ENCODE measurements at places on chromosomes 1 and 21.

- DNase-seq = no peak
Measured at GRCh38 chr1:230820568-230820967, 47.8 kb downstream of the C1orf198 start.

- DNase-seq = no peak
Measured at GRCh38 chr21:25326181-25326580, 281.1 kb downstream of the MRPL39 start.

GRCh38 chr1:3727042-3727824 is 25.0 kb upstream of the CCDC27 start:
- no peak for DNase-seq

- no peak for DNase-seq
Measured at GRCh38 chr21:18499761-18500376, 96.3 kb upstream of the TMPRSS15 start.

DNA sequence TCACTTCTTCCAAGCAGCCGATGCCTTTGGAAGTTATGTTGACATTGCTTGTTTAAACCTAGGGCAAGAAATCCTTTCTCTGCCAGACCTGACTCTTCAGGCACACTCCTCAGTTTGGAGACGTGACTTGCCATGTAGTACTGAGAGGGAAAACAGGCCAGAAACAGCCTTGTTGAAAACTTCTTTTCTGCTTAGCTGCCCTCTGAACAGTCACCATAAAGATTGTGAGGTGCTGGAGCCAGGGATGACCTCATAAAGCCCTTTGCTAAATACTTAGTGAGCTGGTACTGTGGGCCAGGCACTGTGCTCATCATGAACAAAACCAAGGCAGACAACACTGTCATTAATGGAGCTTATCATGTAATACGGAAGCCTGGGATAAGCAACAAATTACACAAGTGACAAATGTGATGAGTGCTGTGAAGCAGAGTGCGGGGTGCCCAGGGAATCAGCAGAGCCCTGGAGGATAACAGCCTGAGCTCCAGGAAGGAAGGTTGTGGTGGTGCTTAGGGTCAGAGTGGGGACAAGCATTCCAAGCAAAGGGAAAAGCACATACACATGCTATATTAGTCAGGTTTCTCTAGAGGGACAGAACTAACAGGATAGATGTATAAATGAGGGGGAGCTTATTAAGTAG is 42.4 kb downstream of the MTARC1 start:
- DNase-seq = no peak

DNA sequence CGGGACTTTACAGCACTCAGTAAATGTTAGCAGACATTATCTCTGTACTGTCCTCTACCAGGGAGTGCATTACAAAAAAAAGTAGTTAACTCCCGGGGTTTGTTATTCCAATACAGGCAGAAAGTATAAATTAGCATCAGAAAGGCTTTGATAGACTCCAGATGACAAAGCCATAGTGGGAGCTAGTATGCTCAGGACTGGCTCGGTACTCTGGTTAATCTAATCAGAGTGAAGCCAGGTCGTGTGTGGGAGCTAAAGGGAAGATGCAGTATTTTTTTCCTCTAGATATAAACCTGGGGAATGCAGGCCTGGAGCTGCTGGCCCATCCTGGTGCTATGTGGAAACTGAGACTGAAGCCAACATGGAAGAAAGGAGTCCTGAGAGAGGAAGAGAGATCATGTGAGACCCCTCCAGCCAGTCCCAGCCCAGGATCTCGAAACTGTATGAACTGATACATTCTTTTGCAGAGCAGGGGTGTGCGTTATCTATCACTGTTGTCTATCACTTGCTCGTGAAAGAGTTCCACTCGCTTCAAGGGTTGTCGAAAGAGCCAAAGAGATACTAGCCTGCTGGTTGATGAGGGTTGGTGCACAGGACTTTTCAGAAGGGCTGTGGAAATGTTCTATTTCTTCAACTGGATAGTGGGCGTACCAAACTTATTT is 125.8 kb downstream of the PLPP3 start:
- DNase-seq = no peak

- DNase-seq = no peak
Measured at GRCh38 chr1:185843986-185844385, 109.8 kb downstream of the HMCN1 start.

- no peak for DNase-seq
Measured at GRCh38 chr1:186974774-186975181, 146.0 kb downstream of the PLA2G4A start.

DNA sequence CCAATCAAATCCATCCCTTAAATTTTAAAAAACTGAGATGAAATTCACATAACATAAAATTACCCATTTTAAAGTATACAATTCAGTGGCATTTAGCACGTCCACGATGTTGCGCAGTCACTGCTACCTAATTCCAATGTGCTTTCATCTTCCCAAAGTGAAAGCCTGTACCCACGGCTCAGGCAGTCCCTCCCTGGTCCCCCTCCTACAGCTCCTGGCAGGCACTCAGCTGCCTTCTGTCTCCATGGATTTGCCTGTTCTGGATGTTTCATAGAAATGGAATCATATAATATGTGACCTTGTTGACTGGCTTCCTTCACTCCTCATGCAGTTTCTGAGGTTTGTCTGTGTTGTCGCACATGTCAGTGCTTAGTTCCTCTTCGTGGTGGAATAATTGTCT is 386.3 kb downstream of the CAMTA1 start:
- no peak for DNase-seq

DNA sequence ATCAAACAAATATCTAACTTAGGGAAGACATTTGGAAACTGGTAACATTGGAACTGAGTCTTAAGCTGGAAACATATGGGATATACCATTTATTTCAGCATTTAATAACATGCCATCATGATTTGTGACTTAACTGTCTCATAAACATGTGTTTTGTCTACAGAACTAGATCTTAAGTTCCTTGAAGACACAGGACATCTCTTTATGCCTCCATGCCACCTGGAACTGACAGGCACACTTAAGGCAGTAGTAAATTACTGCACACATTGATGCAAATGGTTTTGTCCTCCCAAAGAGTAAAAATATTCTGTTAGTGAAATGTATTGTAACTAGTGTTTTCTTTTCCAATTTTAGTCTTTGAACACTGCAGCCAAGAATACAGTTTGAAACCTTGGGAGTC is 1.6 kb upstream of the EXO1 start:
- DNase-seq = no peak

GRCh38 chr1:155186067-155186793 is 12.6 kb downstream of the TRIM46 start:
- no peak for DNase-seq

- no peak for DNase-seq
Measured at GRCh38 chr1:39572379-39573096, 4.1 kb downstream of the PABPC4 start.

DNA sequence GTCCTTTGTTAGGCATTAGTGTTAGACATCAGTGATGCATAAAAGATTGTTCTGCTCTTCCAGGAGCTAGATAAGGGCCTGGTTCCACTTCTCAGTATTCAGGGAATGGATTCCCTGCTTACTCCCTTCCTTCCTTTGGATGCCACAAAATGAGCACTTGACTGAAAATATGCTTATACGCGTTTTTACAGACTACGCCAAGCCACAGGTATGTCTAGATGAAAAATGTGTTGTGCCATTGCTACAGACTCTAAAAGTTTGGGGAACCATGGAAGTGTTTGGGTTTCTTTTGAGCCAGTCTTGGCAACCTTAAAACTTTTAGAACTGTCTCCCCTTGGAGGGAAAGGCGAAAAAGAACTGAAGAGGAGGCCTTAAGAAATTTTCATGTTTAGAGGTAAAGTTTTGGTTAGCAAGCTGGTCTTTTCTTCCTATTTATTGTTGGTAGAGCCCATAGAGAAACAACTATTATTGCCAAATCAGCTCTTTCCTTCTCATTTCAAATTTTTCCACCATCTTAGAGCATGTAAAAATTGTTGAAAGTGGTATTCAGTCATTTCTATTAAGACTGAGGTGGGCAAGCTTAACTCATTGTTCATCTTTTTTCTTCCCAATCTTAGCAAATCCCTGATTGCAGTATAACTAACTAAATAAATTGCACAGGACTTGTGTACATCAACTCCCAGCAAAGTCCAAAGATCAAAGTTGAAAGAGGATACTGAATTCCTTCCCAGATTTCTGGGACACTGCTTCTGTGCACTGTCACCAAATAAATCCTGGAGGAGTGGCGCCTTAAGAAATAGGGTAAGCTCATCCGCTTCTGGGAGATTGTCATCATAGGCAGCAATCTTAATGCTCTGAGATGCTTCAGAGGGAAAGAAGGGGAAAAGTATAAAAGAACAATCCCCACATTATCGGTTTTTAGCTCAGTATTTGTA is 18.9 kb downstream of the FGGY start:
- DNase-seq = no peak

DNA sequence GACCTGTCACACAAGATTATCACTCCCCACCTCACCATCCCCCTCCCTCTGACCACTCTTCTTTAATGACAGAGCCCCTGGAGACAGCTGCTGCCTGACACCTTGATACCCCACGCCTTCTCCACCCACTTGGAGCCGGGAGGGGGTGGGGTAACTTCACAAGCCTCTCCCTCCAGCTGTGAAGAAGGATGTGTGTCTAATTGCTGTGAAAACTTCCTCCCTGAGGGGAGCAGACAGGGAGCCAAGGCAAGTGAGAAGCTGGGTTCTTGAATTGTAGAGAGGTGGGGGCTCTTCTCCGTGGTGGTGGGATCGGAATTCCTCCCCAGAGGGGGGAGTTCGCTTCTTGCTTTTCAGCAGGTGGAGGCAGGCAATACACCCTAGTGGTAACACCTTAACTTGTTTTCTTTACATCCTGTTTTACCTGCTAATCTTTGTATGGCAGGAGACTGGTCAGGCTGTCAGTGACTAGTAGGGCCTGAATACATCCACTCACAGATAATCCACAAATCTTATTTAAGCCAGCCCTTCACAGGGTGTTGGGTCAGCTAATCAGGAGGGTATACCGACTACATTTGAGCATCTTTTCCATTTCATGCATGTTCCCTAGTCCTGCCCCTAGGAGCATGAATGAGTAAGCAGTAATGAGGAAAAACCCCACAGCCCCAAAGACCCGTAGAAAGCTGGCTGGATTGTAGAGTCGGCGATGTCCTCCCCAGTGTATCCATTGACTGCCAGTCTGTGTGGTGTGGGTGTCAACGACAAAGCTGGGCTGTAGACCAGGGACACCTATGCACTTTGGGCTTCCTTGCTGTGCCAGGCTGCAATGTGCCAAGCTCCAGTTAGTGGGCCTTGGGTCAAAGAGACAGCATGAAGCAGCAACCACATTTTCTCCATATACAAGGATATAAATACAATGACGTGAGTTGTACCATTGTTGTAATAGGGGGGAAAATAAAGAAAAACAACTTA is 57.3 kb downstream of the NFASC start:
- DNase-seq = no peak

DNA sequence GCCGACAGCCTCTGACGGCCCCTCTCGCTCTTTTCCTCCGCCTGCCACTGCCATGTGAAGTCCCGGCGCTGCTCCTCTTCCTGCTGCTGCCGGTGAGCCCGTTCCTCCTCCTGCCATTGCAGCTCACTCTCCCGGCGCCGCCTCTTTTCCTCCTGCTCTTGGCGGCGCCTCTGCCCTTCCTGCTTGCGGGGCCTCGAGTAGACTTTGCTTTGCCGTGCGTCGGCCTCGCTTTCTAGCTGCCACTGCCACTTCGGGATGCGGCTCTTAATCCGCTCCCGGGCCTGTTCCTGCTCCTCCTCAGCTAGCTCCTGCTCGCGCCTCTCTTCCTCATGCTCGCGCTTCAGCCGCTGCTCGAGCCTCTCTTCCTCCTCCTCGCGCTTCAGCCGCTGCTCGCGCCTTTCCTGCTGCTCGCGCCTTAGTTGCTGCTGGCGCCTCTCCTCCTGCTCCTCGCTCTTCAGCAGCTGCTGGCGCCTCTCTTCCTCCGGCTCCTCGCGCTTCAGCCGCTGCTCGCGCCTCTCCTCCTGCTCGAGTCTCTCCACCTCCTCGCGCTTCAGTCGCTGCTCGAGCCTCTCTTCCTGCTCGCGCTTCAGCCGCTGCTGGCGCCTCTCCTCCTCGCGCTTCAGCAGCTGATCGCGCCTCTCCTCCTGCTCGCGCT is 4.3 kb downstream of the TCHH start:
- DNase-seq = no peak

DNA sequence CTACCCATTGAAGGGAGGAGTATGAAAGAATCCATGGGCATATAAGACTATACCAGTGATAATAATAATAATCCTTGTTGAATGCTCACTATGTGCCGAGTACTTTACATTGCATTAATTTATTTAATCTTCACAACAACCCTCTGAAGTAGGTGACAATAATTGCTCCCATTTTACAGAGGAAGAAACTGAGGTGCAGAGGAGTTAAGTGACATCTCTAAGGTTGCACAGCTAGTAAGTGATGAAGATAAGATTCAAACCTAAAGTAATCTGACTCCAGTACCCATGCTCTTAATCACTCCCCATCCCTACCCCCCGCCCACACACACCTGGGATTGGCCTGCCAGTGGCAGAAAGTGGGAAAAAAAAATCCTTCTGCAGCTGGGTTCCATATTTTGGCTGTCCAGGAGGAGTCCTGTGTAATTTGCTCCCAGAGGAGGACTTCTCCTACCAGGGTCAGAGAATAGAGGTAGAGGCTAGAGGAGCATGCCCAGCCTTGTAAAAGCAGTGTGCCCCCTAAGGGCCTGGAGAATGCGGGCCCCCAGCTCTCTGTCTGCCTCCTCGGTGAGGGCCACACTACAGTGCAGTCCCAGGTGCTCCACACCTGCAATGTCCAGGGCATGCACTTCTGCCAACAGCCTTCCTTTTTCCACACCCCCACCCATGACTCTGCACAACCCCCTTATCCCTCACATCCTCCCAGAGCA is 57.8 kb downstream of the TMEM53 start:
- no peak for DNase-seq

DNA sequence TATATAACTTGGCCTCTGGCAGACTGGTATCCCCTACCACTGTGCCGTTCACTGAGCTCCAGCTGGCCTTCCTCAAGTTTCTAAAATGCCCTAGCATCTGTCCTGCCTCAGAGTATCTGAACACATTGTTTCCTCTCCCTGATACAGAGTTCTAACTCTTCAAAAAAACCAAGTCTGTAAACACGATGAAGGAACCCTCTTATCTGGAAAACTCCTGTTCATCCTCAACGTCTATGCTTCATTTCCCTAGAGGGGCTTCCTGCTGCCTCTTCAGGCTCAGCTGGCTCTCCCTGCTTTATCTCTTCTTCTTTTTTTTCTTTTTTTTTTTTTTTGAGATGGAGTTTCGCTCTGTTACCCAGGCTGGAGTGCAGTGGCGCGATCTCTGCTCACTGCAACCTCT is 5.6 kb downstream of the BSDC1 start:
- DNase-seq = no peak

- no peak for DNase-seq
Measured at GRCh38 chr1:109969907-109970306, 14.7 kb upstream of the AHCYL1 start.

GRCh38 chr1:229537894-229538293 is 20.6 kb downstream of the ABCB10 start:
- no peak for DNase-seq

- no peak for DNase-seq
Measured at GRCh38 chr21:45875881-45876280, 105.7 kb upstream of the COL6A1 start.

DNA sequence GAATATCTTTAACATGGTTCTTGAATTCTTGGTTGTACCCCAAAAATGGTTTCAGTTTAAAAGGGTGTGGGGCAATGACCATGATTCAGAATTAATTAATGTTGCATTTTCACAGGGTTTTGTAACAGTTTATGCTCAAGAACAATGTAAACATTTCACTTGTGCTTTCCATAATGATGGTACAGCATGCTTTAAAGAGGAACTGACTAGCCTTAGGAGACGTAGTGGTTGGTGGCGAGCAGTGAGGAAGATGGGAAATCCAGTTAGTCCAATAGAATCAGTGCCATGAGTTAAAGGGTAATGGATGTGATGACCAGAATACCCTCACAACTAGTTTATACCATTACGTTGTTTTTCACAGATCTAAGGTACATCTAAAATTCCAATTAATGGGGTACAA is 138.0 kb downstream of the HS2ST1 start:
- DNase-seq = no peak
